ENCODE measurements at places on chromosomes 2 and 18.
A peak's percentile ranks its signal among the peaks of the same experiment; 100 is the strongest.

- no peaks in the 10 kb centered on the region for H3K4me1 ChIP-seq
- no peak overlapping the region for H3K4me3 ChIP-seq
- DNase-seq = peak; percentile 74
- H3K27ac ChIP-seq = no peak overlapping the region
Measured at GRCh38 chr2:169528271-169528701, 18.8 kb downstream of the KLHL41 start.

DNA sequence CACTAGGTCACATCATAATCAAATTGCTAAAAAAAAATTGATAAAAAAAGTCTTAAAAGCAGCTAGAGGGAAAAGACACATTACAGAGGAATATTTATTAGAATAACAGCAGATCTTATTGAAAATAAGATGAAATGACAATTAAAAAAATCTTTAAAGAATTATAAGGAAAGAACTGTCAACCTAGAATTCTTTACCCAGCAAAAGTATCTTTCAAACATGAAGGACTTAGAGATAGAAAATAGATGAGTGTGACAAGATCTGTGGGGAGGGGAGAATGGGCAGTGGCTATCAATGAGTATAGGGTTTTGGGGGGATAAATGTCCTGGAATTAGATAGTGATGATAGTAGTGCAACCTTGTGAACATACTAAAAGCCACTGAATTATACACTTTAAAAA is 26.5 kb upstream of the RNF103 start:
- H3K4me3 ChIP-seq = no peak overlapping the region
- H3K36me3 ChIP-seq = peaks cover 15% of the 10 kb centered on the region
- no peak overlapping the region for H3K27ac ChIP-seq

GRCh38 chr18:55442561-55442960 is 145.4 kb downstream of the TCF4 start:
- no peak for DNase-seq
- H3K36me3 ChIP-seq = no peaks in the 10 kb centered on the region
- H3K4me3 ChIP-seq = no peak overlapping the region
- no peak overlapping the region for H3K27ac ChIP-seq
- no peaks in the 10 kb centered on the region for H3K4me1 ChIP-seq
- peaks cover 6% of the 10 kb centered on the region for H3K27me3 ChIP-seq

GRCh38 chr2:132909427-132909826 is 239.4 kb upstream of the LYPD1 start:
- no peak for DNase-seq
- H3K27me3 ChIP-seq = no peaks in the 10 kb centered on the region
- no peaks in the 10 kb centered on the region for H3K36me3 ChIP-seq

DNA sequence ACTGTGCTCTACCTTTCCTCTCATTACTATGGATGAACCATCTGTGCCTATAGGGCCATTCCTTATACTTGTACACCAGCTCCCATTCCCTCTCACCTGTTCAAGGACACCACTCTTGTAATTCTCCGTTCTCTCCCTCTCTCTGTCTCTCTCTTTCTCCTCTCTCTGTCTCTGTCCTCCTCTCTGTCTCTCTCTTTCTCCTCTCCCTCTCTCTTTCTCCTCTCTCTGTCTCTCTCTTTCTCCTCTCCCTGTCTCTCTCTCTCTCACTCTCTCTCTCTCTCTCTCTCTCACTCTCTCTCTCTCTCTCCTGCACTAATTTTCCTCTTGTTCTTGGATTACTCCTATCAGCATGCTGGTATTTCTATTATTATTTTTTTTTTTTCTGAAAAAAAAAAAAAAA is 78.9 kb upstream of the RMDN2 start:
- DNase-seq = no peak
- no peaks in the 10 kb centered on the region for H3K36me3 ChIP-seq
- no peak overlapping the region for H3K4me3 ChIP-seq
- H3K27ac ChIP-seq = no peak overlapping the region

DNA sequence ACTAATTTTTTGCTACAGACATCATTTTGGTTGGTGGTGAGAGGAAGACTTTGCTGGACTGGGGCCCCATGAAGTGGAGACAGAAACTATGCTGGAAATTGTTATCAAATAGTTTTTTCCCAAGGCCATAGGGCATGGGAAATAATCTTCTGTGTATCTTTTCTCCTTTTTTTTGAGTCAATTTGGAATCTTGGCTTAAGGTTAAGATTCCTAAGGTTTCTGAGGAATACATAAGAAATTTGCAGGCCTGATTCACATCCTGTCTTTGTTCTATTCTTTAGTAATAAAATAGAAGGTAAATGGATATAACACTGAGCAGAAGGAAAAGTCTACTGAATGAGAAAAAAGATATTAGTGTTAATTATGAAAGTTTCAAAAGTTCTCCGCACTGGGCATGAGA is 16.6 kb downstream of the SMC6 start:
- no peaks in the 10 kb centered on the region for H3K27me3 ChIP-seq
- no peak overlapping the region for H3K4me3 ChIP-seq
- no peak overlapping the region for H3K27ac ChIP-seq
- H3K4me1 ChIP-seq = no peaks in the 10 kb centered on the region

DNA sequence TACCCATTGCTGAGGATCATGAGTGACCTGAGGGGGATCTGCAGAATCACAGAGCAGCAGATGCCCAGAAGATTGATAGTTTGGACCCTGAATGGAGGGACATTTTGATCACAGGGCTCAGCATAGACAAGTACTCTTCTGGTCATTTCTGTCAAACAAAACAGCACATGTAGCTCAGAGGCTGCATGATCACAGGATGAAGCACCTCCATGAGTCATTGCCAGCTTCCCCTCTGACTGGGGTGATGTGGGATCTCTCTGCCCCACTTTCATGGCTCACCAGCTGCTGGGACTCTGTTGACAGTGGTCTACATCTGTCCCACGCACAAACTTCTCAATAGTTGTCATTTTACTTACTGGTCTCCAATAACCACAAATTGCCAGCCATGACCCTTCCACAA is 264.1 kb downstream of the RPIA start:
- DNase-seq = no peak
- peaks cover 14% of the 10 kb centered on the region for H3K27me3 ChIP-seq
- no peak overlapping the region for H3K4me3 ChIP-seq
- H3K4me1 ChIP-seq = no peaks in the 10 kb centered on the region
- no peak overlapping the region for H3K27ac ChIP-seq
- H3K36me3 ChIP-seq = no peaks in the 10 kb centered on the region

- peaks cover 24% of the 10 kb centered on the region for H3K27me3 ChIP-seq
- peak; percentile 40 for DNase-seq
- H3K27ac ChIP-seq = no peak overlapping the region
- H3K4me3 ChIP-seq = no peak overlapping the region
- peaks cover 10% of the 10 kb centered on the region for H3K4me1 ChIP-seq
- no peaks in the 10 kb centered on the region for H3K36me3 ChIP-seq
Measured at GRCh38 chr18:10499230-10499629, 26.6 kb upstream of the NAPG start.

GRCh38 chr2:212154477-212154878 is 384.1 kb downstream of the ERBB4 start:
- H3K4me3 ChIP-seq = no peak overlapping the region
- no peak overlapping the region for H3K27ac ChIP-seq
- no peak for DNase-seq
- no peaks in the 10 kb centered on the region for H3K36me3 ChIP-seq
- H3K27me3 ChIP-seq = no peaks in the 10 kb centered on the region

DNA sequence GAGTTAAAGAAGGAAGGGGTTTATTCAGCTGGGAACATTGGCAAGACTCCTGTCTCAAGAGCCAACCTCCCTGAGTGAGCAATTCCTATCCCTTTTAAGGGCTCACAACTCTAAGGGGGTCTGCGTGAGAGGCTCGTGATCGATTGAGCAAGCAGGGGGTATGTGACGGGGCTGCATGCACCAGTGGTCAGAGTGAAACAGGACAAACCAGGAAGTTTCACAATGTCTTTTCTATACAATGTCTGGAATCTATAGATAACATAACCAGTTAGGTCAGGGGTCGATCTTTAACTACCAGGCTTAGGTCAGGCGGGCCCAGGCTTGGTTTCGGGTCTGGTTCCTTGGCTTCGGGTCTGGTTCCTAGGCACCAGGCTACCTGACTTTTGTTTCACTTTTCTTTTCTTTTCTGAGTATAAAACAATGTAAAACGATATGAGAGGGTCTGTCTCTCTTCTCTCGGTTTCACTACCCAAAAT is 30.1 kb upstream of the LIPG start:
- peaks cover 11% of the 10 kb centered on the region for H3K27me3 ChIP-seq
- no peak for DNase-seq
- no peaks in the 10 kb centered on the region for H3K4me1 ChIP-seq
- no peaks in the 10 kb centered on the region for H3K36me3 ChIP-seq

- H3K27me3 ChIP-seq = peaks cover 43% of the 10 kb centered on the region
- DNase-seq = no peak
- H3K36me3 ChIP-seq = no peaks in the 10 kb centered on the region
- no peaks in the 10 kb centered on the region for H3K4me1 ChIP-seq
- no peak overlapping the region for H3K27ac ChIP-seq
Measured at GRCh38 chr2:75548036-75548573, 12.6 kb downstream of the EVA1A start.

GRCh38 chr2:122009561-122009960 is 254.1 kb downstream of the TSN start:
- no peak overlapping the region for H3K27ac ChIP-seq
- H3K36me3 ChIP-seq = no peaks in the 10 kb centered on the region
- no peak overlapping the region for H3K4me3 ChIP-seq
- no peak for DNase-seq
- no peaks in the 10 kb centered on the region for H3K4me1 ChIP-seq

GRCh38 chr2:1306014-1306686 is 107.1 kb upstream of the TPO start:
- H3K27ac ChIP-seq = no peak overlapping the region
- H3K36me3 ChIP-seq = no peaks in the 10 kb centered on the region
- no peaks in the 10 kb centered on the region for H3K4me1 ChIP-seq
- no peak overlapping the region for H3K4me3 ChIP-seq
- H3K27me3 ChIP-seq = no peaks in the 10 kb centered on the region
- no peak for DNase-seq

DNA sequence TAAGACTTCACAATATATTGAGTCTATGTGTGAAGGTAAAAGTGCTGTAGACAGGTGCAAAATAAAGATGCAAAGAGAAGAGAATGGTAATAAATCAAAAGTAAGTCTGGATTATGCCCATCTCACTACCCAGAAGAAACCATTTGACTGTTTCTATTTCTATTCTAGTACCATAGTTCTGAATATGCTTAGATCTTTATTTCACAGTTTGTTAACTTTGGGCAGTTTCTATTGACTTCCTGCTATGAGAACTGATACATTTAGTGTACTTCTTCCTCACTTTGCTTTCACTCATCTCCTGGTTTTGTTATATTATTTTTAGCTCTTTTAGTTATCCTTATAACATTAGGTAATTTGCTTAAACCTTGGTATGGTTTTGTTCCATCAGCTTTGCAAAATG is 94.9 kb downstream of the HS1BP3 start:
- no peaks in the 10 kb centered on the region for H3K36me3 ChIP-seq
- H3K27me3 ChIP-seq = peaks cover 24% of the 10 kb centered on the region
- no peaks in the 10 kb centered on the region for H3K4me1 ChIP-seq
- no peak overlapping the region for H3K27ac ChIP-seq
- no peak overlapping the region for H3K4me3 ChIP-seq

GRCh38 chr2:9251154-9252001 is 44.8 kb downstream of the ASAP2 start:
- no peak for DNase-seq
- H3K4me3 ChIP-seq = no peak overlapping the region
- peaks cover 6% of the 10 kb centered on the region for H3K27me3 ChIP-seq
- no peaks in the 10 kb centered on the region for H3K36me3 ChIP-seq
- H3K4me1 ChIP-seq = no peaks in the 10 kb centered on the region

DNA sequence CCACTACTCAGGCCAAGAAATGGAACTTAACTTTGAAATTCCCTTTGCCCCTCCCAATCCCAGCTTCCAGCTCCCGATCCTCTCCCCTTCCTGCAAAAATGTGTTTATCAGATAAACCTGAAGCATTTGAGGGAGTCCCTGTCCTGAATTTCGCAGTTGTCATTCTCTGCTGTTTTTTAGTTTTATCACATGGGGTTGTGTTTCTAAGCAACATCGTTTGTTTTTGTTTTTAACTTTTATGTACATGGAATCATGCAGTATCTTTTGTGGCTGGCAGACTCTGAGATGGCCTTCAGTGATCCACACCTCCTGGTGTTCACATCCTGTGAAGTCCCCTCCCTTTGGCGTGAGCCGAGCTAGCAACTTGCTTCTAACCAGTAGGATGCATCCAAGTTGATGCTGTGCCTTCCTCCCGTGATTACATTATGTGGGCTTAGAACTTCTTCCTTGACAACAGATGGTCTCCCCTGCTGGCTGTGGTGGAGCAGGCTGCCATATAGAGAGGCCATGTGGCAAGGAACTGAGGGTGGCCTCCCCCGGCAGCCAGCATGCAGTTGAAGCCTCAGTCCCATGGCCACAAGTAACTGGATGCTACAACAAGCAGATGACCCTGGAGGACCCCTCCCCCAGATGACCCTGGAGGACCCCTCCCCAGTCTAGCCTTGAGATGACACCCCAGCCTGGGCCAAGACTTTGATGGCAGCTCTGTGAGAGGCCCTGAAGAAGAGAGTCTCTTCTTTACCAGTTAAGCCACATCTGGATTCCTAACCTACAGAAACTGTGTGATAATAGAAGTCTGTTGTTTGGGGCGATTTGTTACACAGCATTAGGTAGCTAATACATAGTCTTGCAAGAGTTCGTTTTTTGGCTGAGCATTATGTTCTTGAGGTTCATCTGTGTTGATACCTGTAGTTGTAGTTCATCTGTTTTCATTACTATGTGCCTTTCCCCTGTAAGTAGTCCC is 27.7 kb downstream of the SH3BP4 start:
- H3K27me3 ChIP-seq = no peaks in the 10 kb centered on the region
- no peak overlapping the region for H3K4me3 ChIP-seq
- no peaks in the 10 kb centered on the region for H3K4me1 ChIP-seq
- H3K36me3 ChIP-seq = no peaks in the 10 kb centered on the region

- H3K36me3 ChIP-seq = no peaks in the 10 kb centered on the region
- H3K27ac ChIP-seq = no peak overlapping the region
- DNase-seq = no peak
- H3K4me1 ChIP-seq = peaks cover 11% of the 10 kb centered on the region
- peaks cover 44% of the 10 kb centered on the region for H3K27me3 ChIP-seq
- H3K4me3 ChIP-seq = no peak overlapping the region
Measured at GRCh38 chr18:61891271-61891670, 1.5 kb downstream of the RNF152 start.

DNA sequence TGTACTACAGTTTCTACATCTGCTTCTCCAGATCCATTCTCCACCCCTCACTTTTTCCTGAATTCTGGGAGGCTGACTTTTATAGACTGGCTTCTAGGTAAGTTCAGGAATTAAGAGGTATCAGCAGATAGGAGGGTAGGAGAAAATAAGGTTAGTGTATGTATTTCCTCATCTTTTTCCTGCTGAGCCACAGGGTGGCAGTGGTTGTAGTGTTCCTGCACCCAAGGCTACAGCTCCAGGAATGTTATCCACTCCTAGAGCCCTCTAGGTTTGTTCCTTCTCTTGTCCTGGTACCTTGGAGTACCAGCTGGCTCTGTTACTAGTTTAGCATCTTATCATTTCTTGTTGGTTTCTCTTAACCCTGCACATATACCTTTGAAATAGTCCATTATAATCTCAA is 40.7 kb upstream of the C2orf66 start:
- DNase-seq = no peak
- peaks cover 6% of the 10 kb centered on the region for H3K4me1 ChIP-seq
- no peak overlapping the region for H3K4me3 ChIP-seq
- peaks cover 6% of the 10 kb centered on the region for H3K36me3 ChIP-seq

- H3K27ac ChIP-seq = no peak overlapping the region
- no peaks in the 10 kb centered on the region for H3K4me1 ChIP-seq
- H3K36me3 ChIP-seq = no peaks in the 10 kb centered on the region
- H3K4me3 ChIP-seq = no peak overlapping the region
- no peak for DNase-seq
Measured at GRCh38 chr18:52813635-52814416, 473.8 kb downstream of the DCC start.

All from activated T-cell treated with anti-CD3 and anti-CD28 coated beads, Interleukin-2, amount 50 U/mL, for 72 hours (primary cell).